ENCODE measurements at places on chromosomes 1 and 21. TPM values are rescaled to one million over a fixed set of nuclear protein-coding genes. Genes with fewer than 3 reads are reported as not detected.

Gene PPFIA4
- total RNA-seq, result 3.4 TPM

Gene ADAM30
- not detected for total RNA-seq

DNA sequence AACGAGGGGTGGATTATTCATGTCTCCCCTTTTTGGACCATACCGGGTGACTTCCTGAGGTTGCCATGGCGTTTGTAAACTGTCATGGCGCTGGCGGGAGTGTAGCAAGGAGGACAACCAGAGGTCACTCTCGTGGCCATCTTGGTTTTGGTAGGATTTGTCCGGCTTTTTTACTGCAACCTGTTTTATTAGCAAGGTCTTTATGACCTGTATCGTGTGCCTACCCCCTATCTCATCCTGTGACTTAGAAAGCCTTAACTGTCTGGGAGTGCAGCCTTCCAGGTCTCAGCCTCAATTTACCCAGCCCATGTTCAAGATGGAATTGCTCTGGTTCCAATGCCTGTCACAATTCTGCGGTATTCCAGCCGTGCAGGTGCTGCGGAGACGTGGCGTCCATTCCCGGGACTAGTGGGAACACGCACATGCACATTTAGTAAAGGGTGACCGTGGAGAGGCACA is 40.2 kb upstream of the ZNF496 start:
- no peak for DNase-seq

- DNase-seq, result no peak
Measured at GRCh38 chr1:113057006-113057405, 16.0 kb upstream of the LRIG2 start.

DNA sequence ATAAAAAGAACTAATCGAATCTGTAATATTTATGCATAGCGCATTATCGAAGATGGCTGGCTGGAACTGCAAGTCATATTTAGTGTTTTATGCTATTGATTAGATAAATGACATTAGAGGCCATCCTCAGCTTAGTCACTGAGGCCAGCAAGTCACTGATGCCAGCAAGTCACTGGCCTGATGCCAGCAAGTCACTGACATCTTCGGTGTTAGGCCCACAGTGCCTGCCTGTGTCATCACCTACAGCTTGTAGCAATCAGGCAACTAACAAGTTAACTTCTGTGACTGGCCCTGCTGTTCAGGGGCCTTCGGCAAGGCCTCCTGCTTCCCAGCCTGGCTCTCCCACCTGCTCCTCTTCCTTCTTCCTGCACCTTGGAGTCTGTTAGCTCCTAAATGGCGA is 65.6 kb upstream of the SCCPDH start:
- DNase-seq, result no peak

GRCh38 chr1:154170547-154171222 is 15.8 kb upstream of the NUP210L start:
- DNase-seq, result no peak

Measured in PC-3 (cell line).